AG08396 (cell line): ENCODE measurements at places on chromosomes 13 and 19.
A peak's percentile ranks its signal among the peaks of the same experiment; 100 is the strongest.

DNA sequence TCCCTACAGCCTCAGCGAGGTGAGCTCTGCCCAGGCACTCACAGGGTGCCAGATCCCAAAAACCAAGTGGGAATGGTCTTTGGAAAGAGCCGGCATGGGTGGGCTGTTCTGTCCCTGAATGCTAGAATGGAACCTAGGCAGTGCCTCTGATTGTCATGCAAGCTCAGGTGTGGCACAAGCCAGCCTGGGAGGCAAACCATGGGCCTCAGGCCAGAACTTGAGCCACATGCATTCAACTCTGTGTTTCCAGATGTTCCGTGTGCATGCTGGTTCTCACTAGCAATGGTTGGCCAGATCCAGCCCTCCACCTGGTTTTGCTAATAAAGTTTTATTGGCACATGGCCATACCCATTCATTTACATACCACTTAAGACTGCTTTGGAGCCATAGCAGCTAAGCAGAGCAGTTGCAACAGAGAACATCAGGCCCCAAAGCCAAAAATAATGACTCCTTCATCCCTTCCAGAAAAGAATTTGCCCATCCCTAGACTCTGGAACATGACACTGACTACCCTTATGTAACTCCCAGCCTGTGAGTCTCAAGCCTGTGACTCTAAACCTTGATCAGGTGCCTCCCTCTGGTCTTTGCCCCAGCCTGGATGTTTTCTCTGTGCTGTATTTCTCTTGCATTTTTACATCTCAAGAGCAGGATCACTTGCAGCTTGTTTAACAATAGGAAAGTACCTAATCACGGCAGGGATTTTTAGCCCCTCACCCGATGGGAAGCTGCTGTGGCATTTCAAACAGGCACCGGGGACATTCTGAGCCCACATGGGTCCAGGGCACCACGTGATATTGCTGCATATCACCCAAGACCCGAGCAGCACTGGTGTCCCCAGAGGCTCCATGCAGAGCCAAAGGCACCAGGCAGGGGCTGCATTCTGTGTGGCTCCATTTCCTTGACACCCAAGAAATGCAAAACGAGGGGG is 55.4 kb upstream of the USE1 start:
- DNase-seq: no peak

- peak; percentile 53 for DNase-seq
Measured at GRCh38 chr19:49983645-49984229, 22.8 kb upstream of the SIGLEC11 start.

DNA sequence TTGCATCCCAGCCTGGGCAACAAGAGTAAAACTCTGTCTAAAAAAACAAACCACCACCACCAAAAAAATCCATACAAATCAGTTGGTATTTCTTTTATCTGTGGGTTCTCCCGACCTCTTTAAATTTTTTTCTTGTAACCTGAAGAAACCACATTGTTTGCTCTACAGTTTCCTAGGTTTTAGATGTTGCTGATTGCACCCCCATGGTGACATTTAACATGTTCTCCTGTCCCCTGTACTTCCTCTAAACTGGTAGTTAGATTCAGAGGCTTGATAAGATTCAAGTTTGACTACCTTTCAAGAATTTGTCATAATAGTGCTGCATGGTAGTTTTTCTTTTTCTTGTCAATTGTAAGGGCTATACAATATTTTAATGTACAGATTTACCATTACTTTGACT is 24.0 kb downstream of the ALG5 start:
- DNase-seq: no peak

DNA sequence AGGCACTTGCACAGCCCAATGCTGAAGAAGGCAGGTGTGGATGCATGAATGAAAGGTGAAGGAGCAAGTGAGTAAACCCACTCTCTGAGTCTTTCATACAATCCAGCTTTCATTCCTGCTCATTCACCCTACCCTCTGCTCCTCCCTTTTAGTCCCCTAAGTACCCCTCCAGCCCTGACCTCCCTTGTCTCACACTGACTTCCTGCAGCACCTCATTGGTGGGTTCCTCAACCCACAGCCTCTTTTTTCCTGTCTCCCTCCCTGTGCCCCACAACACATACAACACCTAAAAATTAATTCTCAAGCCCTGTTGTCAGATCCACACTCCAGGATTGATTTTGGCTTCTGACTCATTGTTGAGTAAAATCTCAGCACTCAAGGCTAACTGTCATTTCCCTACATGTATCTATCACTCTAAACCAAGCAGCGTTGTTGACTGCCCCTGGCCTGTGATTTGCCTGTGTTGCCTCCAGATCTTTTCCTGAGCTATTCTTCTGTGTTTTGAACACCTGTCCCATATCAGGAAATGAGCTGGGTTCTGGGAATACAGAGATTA is 177.3 kb upstream of the SERP2 start:
- no peak for DNase-seq

- peak; percentile 39 for DNase-seq
Measured at GRCh38 chr19:33740811-33741396, 55.8 kb upstream of the KCTD15 start.

DNA sequence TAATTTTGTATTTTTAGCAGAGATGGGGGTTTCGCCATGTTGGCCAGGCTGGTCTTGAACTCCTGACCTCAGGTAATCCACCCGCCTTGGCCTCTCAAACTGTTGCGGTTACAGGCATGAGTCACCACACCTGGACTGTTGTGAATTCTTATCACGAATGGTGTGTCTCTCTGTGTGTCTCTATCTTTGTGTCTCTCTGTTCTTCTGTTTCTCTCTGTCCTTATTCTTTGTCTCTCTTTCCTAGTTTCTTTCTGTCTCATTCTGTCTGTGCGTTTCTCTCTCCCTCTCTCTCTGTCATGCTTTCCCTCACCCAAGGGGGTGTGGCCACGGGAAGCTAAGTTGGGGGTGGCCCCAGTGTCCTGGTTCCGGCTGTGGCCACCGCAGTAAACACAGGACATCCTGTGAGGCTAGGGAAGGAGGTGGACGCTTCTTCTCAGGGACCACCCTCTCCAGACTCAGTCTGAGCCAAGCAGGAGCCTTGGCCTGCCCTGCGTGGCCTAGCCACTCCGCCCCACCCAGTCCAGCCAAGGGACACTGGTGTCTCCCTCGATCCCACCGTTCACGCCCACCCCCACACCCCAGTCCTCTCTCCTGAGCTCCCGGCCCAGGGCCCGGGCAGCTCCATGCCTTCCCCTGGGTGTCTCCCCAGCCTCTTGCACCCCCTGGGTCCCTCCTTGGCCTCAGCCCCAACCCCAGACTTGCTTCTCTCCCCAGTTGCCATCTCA is 3.9 kb upstream of the PRX start:
- DNase-seq: peak; percentile 37

DNA sequence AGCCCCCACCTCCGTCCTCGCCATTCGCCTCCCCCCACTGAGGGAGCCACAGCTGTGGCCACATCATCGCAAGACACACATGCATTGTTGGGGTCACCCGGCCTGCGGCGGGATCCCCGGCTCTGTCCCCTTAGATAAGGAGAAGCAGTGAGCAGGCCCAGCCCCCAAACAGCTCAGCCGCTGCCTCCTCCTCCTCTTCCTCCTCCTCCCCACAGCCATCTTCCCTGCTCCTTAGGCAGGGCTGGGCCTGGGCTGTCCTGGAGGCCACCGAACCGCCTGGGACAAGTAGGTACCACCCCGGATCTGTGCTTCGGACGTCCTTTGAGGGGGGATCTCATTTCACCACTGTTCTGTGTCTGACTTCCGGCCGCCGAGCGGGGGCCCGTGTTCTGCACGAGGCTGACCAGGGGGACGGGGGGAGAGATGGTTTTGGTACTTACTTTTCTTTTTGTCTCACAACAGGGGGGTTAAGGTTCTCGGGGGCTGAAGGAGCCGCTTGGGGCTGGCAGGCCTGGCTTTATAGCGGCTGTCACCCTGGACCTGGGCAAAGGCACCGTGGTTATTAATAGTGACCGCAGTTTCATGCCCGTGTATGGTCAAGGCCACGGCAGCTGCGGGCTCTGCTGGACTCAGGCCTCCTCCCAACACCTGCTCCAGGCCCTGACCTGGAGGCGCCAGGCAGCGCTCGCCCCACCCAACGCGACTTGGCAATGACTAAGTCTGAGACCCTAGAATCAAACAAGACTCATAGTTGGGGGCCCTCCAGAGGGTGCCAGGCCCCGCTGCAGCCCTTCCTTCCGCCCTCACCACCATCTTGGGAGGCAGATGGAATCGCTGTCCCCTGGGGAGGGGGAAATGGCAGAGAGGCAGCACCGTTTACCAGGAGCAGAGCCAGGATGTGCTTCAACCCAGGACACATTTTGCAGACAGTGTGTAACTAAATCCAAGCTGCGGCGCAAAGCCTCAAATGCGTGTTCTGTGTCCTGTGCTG is 18.3 kb downstream of the NMRK2 start:
- no peak for DNase-seq

- no peak for DNase-seq
Measured at GRCh38 chr13:75647126-75647784, 11.1 kb downstream of the LMO7 start.
